ENCODE measurements at places on chromosomes 3 and 15. TPM values are rescaled to one million over a fixed set of nuclear protein-coding genes. Genes with fewer than 3 reads are reported as not detected.

- no peak for DNase-seq
Observed at GRCh38 chr15:75751116-75751875, 38.6 kb upstream of the CSPG4 start.

The TTLL13 gene
- not detected for polyA plus RNA-seq

GRCh38 chr3:151228666-151229040 is 25.6 kb upstream of the GPR171 start:
- peak; percentile 20 for DNase-seq

DNA sequence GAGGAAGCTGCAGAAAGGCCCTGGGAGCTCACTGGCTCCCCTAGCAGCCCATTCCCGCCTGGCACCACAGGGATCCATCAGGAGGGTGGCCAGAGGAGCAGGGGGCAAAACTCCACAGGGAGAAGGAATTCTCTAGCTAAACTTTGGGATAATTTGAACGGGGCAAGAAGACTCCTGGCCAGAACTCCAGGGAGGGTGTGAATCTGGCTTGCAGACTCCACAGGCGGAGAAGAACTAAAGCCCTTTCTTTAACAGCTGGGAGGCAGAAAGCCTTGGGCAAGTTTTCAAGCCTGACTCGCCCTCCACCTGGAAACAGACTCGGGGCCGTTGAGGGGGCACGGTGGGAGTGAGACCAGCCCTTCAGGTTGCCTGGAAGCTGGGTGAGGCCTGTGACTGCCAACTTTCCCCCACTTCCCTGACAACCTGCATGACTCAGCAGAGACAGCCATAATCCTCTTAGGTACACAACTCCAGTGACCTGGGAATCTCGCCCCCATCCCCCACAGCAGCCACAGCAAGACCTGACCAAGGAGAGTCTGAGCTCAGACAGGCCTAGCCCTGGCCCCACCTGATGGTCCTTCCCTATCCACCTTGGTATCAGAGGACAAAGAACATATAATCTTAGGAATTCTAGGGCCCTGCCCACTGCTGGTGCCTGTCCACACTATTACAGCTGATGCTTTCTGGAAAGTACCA is 28.6 kb downstream of the SLC27A2 start:
- DNase-seq, result peak; percentile 26

- DNase-seq, result no peak
Observed at GRCh38 chr15:70401709-70402108, 304.0 kb upstream of the TLE3 start.

- no peak for DNase-seq
Observed at GRCh38 chr3:62210011-62210410, 163.3 kb downstream of the FEZF2 start.

DNA sequence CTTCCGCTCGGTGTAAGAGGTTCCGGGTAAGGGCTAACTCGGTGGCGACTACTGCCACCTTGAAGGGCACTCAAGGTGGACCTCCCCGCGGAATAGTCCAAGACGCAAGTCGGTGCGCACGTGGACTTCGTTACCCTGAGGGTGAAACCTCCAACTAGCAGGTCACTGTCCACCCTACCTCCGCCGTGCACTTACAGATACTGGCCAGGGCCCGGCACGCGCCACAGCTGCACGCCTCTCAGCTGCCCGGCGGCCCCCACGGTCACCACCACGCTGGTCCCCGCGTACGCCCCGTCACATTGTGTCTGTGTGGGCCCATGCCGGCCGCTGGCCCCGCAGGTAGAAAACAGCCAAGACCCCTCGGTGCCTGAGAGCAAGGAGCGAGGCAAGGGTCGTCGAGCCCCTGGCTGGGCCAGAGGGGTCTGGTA is 1.1 kb downstream of the LTK start:
- DNase-seq, result no peak
